IPS-NIHi11 (cell line): ENCODE measurements at places on chromosomes 5 and 9.
A peak's percentile ranks its signal among the peaks of the same experiment; 100 is the strongest.

DNA sequence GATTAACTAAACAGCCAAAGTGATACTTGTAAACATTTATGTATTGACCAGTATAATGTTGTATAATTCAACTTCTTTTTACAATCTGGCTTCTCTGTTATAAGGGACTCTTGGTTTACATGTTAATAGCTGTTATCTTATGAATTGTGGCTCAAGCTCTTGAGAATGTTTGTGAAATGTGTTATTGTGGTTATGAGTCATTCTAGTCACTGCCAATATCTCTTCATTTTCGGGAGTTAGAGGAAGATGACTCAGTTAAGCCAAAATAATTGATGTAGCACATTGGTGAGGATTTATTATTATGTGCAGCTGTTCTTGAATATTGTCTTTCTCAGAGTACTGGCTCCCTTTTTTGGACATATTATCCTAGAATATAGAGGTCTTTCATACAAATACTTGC is 655.2 kb upstream of the RIOK2 start:
- no peak for DNase-seq

GRCh38 chr5:6412811-6413210 is 34.5 kb upstream of the MED10 start:
- no peak for DNase-seq

GRCh38 chr9:2087500-2088313 is 72.6 kb downstream of the SMARCA2 start:
- DNase-seq: peak; percentile 67

GRCh38 chr5:113005454-113005853 is 28.9 kb downstream of the DCP2 start:
- no peak for DNase-seq

DNA sequence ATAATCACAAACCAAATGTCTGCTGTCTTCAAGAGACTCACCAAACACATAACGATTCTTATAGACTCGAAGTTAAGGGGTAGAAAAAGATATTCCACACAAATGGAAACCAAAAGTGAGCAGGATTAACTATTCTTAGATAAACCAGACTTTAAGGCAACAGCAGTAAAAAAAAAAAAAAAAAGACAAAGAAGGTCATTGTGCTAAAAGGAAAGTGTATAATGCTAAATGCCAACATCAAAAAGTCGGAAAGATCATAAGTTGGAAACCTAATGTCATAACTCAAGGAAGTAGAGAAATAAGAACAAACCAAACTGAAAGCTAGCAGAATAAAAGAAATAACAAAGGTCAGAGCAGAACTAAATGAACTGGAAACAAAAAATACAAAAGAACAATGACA is 714.6 kb downstream of the SEMA5A start:
- DNase-seq: no peak

GRCh38 chr9:84235511-84235910 is 105.0 kb downstream of the SLC28A3 start:
- DNase-seq: no peak

DNA sequence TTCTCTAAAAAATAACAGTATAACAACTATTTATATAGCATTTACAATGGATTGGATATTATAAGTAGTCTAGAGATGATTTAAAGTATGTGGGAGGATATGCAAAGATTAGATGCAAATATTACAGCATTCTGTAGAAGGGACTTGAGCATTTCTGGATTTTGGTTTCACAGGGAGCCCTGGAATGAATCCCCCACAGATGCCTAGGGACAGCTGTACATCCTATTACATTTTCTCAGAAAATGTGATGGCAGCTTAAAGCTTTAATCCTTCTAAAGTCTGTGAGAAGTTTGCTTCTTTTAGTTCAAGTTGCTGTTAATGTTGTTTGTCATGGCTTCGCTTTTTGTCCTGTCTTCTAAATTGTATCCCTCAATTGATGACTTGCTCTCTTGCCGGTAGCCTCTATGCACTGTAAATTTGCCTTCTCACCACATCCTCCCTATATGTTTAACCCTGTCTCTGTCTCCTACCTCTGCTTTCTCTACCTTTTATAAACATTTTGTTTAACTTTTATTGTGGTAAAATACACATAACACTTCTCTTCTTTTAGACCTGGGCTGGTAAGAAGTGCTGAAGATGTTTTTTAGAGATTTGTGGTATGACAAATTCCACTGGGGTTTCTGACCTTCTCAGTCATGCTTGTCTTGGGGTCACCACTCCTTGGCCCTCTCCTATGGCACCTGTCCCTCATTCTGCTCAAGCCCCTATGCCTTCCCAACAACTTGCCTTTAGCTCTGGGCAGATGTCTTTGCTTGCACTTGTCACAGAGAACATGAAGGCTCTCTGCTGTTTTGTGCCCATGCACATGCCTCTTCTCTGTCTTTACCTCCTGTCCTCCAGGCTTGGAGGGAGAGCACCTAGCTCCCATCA is 37.9 kb downstream of the LNPEP start:
- DNase-seq: no peak

DNA sequence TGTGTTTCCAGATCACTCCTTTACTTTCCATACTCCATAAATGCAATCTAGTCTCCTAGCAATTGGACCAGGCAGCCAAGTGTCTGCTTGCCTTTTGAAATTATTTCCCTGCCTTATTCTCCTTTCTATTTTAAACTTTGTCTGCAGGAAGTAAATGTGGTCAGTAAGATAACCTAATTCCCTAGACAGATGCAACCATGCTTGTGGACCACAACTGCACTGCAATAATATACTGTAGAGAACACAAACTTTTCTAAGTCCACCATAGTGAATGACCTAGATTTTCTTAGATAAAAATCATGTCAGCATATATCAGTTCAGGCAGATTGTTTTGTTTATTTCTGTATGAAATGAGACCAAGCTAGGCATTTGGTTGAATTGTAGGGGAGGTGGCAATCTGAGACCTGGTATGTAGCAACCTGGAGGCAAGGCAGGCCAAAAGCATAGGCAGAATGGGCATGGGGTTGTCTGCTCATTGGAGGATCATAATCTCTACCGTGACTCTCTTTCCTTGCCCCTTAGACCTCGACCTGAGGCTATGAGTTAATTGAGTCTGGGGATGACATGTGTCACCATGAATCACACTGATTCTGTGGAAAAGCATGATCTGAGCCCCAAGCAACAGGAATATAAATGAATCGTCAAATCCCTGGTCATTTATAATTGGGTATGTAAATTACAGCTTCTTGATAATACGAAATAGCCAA is 20.7 kb downstream of the ACTL7B start:
- no peak for DNase-seq

DNA sequence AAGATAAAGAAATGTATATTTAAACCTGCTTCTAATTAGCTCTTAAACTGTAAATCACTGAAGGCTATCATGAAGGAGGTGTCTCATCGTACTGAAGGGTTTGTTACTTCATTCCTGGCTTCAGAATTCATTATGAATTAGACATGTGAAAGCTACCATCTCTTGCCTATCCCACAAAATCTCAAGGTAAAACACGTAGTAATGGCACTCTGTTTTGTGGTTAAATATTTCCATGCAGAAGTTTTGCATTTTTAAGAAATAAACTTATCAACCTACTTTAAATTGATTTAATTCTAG is 490.7 kb upstream of the NUDT12 start:
- no peak for DNase-seq

DNA sequence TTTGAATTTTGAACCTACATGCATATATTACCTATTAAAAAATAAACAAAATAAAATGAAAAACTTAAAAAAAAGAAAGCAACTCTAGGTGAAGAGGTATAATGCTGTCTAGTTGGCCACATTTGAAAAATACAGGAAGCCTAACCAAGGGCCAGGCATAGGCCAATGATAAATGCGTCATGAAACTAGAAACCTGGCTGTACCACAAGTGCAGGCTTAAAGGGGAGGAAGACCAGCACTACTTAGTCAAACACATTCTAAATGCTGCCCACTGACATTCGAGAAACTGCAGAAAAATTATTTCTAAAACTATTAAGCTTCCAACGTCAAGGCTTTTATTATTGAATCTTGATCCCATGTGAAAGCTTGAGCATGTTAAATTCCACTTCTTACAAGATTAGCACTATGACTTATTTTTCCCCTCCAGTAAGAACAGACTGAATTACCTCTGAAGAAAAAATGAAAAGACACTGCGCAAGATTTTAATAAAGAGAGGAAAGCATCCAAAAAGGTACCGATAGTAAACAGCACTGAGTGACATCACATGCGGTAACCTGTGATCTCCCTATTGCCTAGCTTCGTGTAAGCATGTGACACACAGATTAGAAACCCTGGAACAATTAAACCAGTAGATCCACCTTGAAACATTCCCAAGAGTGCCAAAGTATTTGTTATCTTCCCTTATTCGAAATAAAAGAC is 16.2 kb downstream of the CDC14B start:
- DNase-seq: no peak

DNA sequence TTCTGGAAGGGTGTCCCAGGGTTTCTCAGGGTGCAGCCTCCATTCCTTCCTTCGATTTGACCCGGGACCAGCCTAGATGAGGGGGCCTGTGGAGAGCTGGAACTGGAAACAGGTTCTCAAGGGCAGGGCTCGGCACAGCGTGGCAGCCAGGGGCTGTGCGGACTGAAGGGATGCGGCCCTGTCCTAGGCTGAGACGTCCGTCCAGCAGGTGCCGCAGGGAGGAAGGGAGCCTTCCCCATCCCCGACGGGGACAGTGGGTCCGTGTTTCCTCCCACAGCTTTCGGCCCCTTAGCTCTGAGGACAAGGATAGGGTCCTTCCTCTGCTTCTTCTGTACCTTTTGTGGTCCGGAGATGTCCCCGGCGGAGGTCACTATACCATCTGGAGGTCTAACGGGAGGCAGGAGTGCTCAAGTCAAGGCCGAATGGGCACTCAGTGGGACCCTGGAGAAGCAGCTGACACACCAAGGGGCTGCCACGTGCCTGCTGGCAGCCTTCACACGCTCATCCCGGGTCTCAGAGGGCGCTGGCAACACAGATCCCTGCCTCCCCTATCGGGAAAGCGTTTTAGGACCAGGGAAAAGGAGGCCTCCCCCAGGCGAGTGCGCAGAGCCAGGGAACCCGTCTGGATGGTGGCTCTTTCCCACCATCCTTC is 49.9 kb downstream of the USP20 start:
- no peak for DNase-seq

DNA sequence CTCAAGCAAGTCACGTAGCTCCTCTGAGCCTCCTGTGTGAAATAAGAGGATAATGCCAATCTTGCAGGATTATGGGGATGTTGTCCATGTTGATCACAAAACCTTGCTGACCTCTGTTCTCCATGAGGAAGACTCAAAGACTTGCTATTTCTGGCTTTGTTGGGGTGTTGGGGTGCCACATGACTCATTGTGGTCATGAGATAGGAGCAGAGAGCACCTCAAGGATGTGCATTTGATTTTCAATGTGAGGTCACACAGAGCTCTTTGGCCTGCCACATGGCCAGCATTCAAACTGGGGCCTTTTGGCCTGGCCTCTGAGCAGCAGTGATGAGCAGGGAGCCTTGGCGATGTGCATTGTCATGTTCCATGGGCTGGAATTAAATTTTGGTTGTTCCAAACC is 380.3 kb downstream of the GADD45G start:
- no peak for DNase-seq

DNA sequence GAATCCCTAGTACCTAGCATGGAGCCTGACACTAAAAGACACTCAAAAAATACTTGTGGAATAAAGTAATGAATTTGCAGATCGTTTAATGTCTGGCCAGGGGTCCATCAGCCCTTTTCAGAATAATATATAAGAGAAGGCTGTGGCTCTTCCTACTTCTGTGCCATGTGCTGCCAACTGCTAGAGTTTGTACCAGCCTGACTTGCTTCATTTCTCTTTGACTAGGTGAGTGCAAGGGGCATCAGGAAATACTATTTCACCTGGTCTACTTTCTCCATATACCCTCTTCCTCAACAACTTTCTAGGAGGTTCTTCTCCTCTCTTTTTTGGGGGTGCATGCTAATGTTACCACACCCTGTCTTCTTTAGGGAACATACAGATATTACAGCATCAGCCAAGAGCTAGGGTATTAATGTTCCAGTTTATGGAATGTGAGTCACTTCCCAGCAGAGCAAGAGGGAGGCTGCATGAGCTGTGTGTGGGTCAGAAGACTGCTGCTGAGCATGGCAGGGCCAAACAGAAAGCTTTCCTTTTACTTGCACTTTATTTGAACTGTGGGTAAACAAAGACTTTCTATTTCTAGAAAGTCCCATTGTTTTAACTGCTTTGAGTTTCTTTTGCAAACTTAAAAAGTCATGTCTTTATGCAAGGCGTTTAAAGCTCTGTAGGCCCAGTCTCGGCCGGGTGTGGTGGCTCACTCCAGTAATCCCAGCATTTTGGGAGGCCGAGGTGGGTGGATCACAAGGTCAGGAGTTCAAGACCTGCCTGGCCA is 158.9 kb downstream of the ADAMTSL1 start:
- DNase-seq: no peak

GRCh38 chr9:124210697-124211096 is 47.1 kb upstream of the NEK6 start:
- DNase-seq: no peak

GRCh38 chr5:112685386-112685785 is 52.3 kb upstream of the APC start:
- no peak for DNase-seq

DNA sequence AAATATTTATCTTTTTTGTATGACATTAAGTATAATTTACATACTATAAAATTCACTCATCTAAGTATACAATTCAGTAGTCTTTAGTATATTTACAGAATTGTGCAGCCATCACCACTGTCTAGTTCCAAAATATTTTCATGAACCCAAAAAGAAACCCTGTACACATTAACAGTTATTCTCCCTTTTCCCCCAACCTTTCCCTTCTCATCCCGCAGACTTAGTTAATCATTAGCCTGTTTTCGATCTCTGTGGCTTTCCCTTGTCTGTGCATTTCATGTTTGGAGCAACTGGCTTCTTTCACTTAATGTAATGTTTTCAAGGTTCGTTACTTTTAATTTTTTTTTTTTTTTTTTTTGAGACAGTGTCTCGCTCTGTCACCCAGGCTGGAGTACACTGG is 37.5 kb downstream of the MTREX start:
- no peak for DNase-seq

DNA sequence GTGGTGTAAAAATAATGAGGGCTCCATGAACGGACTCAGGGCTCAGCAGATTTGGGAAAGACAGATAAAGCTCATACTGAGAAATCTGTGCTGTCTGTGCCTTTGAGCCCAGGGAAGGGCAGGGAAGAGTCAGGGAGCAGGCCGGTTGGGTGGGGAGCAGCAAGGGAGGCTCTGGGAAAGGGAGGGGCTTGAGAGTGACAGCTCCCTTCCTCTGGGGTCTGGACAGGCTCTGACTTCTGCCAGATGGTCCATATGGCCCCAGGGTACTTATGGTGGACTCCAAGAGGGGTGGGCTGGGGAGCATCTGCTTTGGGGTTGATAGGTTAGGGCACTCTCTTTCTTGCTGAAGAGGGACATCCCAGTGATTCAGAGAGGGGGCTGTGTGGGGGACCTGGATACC is 2.1 kb downstream of the NPR2 start:
- DNase-seq: no peak

- no peak for DNase-seq
Measured at GRCh38 chr5:132853323-132853722, 12.9 kb downstream of the GDF9 start.
